ENCODE measurements at places on chromosomes 4 and X.

- no peak for DNase-seq
These were observed 10.2 kb upstream of the ATP6AP2 start for GRCh38 chrX:40570346-40571093.

- peak; percentile 81 for DNase-seq
These were observed 250.5 kb downstream of the TECRL start for GRCh38 chr4:64158648-64159326.

GRCh38 chrX:70973221-70973620 is 42.3 kb upstream of the SLC7A3 start:
- no peak for DNase-seq

- peak; percentile 61 for DNase-seq
These were observed 9.1 kb downstream of the ARX start for GRCh38 chrX:25006586-25007058.

DNA sequence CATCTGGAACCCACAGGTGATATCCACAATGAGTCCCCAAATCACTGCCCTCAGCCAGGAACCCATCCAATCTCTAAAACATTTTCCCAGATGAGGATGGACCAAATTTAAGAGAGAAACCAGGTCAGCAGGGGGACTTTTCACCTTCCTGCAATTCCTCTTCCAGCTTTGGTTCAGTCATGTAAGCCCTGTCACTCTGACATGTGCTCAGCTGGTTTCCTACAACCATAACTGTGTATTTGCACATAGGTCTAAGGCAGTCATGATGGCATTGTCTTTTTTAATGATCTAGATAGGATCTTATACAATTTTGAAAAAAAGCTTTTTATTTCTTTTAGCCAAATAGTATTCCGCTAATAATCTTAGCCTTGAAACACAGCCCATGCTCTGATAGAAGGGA is 6.5 kb downstream of the CXXC4 start:
- DNase-seq: no peak

GRCh38 chr4:116143198-116143597 is 942.2 kb downstream of the TRAM1L1 start:
- DNase-seq: no peak

GRCh38 chr4:78119698-78120097 is 62.6 kb downstream of the FRAS1 start:
- DNase-seq: peak; percentile 23

GRCh38 chrX:10174810-10175209 is 18.0 kb downstream of the CLCN4 start:
- no peak for DNase-seq

GRCh38 chr4:143713955-143714625 is 13.6 kb upstream of the FREM3 start:
- no peak for DNase-seq

GRCh38 chr4:3168029-3168428 is 80.9 kb upstream of the MSANTD1 start:
- DNase-seq: peak; percentile 65

- peak; percentile 34 for DNase-seq
These were observed 534.7 kb downstream of the ANKRD50 start for GRCh38 chr4:124177647-124178425.

- DNase-seq: peak; percentile 97
These were observed at the start of gene SGMS2 for GRCh38 chr4:107824350-107825071. Gene SGMS2, plus strand, starts transcription at chr4:107824932. Its CDS starts 70,622 bp downstream, at chr4:107895554.

- no peak for DNase-seq
These were observed 75.7 kb downstream of the FAM47C start for GRCh38 chrX:37083880-37084279.

DNA sequence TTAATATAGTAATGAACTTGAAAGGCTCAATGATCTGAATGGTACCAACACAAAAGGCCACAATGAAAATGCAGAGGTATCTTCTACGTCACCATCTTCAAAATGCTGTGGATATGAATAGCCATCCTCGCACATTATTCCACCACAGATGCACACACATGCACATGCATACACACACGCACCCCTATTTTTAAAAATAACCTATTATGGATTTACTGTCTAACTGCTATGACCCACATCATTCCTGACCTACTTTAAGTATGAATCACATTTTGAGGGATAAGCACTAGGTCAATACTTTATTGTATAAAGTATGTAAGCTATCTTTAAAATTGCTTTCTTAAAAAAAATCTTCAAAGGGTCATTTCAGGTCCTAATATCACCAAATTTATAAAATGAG is 24.4 kb upstream of the CORIN start:
- DNase-seq: peak; percentile 23

GRCh38 chr4:48470137-48470536 is 13.0 kb upstream of the SLC10A4 start:
- DNase-seq: no peak

GRCh38 chr4:17766826-17767458 is 14.5 kb downstream of the FAM184B start:
- DNase-seq: no peak

GRCh38 chrX:153627675-153628111 is 19.3 kb upstream of the DUSP9 start:
- DNase-seq: no peak

DNA sequence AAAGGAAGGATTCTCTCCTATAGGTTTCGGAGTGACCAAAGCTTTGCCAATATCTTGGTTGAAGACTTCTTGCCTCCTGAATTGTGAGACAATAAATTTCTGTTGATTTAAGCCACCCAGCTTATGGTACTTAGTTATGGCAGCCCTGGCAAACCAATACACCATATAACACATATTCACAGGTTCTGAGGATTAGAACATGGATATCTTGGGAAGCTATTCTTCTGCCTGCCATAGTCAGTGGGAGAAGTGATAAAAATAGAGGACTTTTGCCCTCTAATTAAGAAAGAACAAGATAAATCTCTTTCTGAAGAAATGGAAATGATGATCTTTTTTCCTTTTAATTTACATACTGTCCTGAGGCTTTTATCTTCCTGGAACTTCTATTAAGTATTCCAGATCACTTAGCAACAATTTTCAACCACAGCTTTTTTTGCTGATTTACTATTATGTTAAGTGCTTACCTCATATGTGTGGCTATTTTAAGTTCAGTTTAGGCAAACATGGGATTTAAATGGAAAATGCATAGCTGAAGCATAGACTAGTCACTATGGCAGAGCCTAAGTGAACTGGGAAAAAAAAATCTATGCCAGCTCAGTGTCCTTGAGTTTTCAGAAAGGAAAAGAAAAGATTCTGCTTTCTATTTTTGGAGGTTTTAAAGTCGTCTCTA is 381.7 kb downstream of the STPG2 start:
- DNase-seq: no peak

DNA sequence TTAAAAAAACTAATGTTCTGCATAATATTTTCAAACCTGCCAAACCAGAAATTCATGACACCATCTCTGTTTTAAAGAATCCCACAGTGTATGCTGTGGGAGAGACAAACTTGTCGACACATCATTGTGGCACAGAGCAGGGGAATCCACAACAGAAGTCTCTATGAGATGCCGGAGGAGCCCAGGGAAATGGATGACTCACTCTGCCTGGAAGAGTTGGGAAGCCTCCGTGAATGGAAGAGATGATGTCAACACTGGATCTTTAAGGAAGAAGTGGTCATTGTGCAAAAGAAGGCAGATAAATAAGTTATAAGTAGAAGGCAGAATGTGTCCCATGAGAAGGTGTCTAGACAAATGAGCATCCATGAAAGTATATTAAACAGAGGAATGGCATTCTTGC is 595.1 kb downstream of the RAB28 start:
- DNase-seq: peak; percentile 25

- DNase-seq: no peak
These were observed 89.7 kb downstream of the BCOR start for GRCh38 chrX:40007756-40008705.

GRCh38 chr4:20049889-20050288 is 201.8 kb upstream of the SLIT2 start:
- DNase-seq: no peak

- peak; percentile 39 for DNase-seq
These were observed 74.4 kb upstream of the RBMX start for GRCh38 chrX:136954930-136955329.

GRCh38 chrX:104105330-104106262 is 6.7 kb upstream of the ZCCHC18 start:
- peak; percentile 36 for DNase-seq

DNA sequence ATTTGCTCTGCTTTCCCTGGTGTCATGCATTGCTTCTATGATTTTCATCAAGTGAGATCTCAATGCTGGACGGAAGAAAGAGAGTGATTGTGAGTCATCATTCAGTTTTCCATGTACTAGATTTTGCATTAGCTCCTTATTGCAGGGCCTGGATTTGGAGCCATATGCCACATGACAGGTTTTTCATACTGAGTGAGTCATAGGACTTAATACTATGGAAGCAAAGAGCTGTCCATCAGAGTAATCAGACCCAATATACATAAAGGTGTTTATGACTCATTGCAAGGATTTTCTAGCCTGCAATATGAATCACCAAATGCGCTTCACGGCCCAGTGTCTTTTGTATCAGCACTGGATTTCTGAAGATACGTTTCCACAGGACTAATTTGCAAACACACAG is 11.2 kb upstream of the TFDP3 start:
- peak; percentile 38 for DNase-seq

DNA sequence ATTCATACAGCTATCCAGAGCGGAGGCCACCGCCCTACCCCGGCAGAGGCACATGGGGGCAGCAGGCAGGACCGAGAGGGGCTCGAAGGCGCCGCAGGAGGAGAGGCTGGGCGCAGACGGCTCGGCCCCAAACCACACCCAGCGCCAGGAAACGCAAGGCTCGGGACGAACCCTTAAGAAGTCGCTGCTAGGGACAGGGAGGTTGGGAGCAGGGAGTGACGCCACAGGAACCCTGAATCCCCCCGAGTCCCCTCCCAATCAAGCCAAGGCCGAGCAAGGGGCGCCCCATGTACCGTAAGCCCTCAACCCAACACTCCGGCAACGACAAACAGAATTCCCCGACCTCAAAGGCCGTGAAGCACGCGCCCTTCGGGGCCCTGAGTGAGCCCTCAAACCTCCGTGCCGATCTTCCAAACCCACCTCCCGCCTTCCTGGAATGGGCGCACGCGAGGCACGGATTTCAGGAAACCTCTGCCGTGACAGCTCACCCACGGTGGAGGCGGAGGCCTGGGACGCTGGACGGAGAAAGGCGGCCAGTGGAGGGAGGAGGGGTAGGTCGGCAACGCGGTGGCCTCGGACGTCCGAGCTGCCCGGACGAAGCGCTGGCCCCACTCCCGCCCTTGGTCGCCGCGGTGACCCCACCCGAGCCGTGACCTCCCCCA is 1.8 kb downstream of the ZFYVE28 start:
- DNase-seq: peak; percentile 51

- DNase-seq: no peak
These were observed 206.2 kb upstream of the TLL1 start for GRCh38 chr4:165666836-165667235.

GRCh38 chr4:173218411-173219125 is 50.0 kb downstream of the GALNT7 start:
- DNase-seq: peak; percentile 90

DNA sequence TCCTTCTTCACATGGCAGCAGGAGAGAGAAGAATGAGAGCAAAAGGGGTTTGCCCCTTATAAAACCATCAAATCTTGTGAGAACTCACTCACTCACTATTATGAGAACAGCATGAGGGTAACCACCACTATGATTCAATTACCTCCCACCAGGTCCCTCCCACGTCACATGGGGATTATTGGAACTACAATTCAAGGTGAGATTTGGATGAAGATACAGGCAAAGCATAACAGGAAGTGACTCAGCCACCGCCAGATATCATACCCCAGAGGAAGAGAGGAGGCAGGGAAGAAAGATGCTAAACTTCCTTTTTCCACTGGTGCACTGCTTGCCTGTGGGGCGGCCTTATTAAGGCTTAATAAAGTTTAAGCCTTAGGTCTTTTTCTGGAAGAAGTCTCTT is 766.1 kb downstream of the KCTD8 start:
- no peak for DNase-seq

GRCh38 chrX:53442322-53442631 is 8.1 kb upstream of the HSD17B10 start:
- no peak for DNase-seq

GRCh38 chr4:6319530-6320150 is 50.0 kb downstream of the WFS1 start:
- DNase-seq: no peak

DNA sequence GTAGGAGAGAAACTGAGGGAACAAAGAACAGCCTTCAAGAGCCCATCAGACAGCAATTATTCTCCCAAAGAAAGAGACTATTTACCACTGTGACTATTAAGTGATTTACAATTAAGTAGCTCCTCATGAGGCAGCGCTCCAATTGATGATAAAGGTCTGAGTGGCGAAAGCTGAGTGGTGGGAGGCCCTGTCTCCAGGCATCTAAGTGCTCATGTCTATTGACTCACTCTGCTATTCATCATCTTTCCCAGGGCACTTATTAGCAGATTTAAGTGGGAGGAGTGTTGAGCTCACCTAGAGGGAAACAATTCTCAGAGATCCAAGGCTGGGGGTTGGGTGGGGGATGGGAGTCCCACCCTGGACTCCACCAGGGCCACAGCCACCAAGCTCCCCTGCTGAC is 23.3 kb downstream of the AMER1 start:
- DNase-seq: no peak

DNA sequence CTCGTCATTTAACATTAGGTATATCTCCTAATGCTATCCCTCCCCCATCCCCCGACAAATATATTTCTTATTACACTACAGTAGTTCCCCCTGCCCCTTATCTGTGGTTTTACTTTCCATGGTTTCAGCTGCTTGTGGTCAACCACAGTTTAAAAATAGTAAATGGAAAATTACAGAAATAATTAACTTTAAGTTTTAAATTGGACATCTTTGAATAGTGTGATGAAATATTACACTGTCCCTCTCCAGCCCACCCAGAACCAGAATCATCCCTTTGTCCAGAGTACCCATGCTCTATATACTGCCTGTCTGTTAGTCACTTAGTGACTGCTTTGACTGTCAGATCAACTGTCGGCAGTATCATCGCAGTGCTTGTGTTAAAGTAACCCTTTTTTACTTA is 47.4 kb upstream of the VEGFC start:
- peak; percentile 69 for DNase-seq

DNA sequence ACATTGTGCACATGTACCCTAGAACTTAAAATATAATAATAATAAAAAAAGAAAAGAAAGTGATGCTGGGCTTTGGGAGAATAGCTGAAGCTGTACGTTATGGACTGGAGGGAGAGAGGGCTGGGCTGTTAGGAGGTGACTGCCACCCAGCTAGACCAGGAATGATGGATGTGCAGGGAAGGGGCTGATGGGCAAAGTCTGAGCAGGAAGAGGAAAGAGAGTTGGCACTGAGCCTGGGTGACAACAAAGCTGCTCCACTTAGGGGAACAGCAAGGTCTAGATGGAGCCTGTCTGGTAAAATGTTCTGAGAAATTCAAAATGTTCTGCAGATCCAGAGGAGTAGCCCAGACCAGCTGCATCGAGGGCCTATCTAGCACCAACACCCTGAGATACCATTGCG is 32.3 kb downstream of the MED28 start:
- no peak for DNase-seq

- no peak for DNase-seq
These were observed 632.4 kb upstream of the BOD1L1 start for GRCh38 chr4:14259936-14260335.

- DNase-seq: no peak
These were observed 16.7 kb downstream of the LGI2 start for GRCh38 chr4:25013756-25014661.

Data from astrocyte of the hippocampus (primary cell).